ENCODE measurements at places on chromosomes 7 and 10.
A peak's percentile ranks its signal among the peaks of the same experiment; 100 is the strongest.

DNA sequence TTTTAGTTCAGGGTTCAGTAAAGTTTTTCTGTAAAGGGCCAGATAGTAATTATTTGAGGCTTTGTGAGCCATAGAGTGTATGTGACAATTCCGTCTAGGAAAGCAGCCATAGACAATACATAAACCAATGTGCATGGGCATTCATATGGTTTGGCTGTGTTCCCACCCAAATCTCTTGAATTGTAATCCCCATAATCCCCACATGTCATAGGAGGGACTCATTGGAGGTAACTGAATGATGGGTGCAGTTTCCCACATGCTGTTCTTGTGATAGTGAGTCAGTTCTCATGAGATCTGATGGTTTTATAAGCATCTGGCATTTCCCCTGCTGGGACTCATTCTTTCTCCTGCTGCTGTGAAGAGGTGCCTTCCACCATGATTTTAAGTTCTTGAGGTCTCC, 29.9 kb downstream of the SEC61G start:
- DNase-seq, result no peak

DNA sequence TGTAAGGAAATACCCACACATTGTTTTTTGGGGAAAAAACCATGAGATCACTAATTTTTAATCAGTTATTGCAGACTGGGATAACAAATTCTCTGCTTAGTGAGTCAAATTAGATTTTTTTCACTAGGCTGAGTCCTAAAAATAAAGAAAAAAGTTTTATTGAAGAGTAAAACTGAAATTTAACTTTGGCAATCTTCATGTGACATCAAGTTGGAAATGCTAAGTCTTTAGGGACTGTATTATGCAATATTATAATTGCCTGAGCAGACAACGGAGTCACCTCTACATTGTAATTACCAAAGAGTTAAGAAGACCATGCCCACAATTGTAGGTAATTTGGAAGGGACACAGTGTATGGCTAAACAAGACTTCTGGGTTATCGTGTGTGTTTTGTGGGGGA, 2.2 kb upstream of the CLEC5A start:
- no peak for DNase-seq

GRCh38 chr7:107803009-107803610, at the start of gene SLC26A3:
Gene SLC26A3, minus strand, starts transcription at chr7:107803223. Its CDS starts 8,714 bp downstream, at chr7:107794509.
- DNase-seq, result no peak

GRCh38 chr10:6343305-6344010, 140.7 kb downstream of the PFKFB3 start:
- DNase-seq, result no peak

DNA sequence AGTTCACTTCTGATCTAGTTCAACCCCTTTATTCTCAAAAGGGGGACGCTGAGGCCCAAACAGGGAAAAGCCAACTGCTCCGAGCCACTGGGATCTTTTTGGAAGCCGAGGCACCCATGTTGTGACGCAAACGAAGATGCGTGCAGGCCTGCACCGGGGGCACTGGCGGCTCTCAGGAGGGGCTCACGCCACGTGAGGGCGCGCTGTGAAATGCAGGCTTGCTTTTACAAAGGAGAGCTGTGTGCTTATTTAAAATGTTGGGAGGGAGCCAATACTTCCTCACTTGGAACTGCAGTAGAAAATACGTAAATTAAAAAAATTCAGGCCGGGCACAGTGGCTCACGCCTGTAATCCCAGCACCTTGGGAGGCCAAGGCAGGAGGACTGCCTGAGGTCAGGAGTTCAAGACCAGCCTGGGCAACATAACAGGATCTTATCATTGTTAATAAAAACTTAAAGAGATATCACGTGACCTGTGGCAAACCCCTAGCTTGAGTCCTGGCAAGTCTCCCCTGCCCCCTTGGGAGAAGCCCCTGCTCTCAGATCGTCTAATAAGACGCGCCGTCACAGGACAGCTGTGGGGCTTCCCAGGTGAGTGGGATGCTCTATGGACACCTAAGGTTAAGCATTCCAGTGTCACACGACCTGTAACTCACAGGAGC, 16.3 kb downstream of the BRI3 start:
- DNase-seq, result no peak

DNA sequence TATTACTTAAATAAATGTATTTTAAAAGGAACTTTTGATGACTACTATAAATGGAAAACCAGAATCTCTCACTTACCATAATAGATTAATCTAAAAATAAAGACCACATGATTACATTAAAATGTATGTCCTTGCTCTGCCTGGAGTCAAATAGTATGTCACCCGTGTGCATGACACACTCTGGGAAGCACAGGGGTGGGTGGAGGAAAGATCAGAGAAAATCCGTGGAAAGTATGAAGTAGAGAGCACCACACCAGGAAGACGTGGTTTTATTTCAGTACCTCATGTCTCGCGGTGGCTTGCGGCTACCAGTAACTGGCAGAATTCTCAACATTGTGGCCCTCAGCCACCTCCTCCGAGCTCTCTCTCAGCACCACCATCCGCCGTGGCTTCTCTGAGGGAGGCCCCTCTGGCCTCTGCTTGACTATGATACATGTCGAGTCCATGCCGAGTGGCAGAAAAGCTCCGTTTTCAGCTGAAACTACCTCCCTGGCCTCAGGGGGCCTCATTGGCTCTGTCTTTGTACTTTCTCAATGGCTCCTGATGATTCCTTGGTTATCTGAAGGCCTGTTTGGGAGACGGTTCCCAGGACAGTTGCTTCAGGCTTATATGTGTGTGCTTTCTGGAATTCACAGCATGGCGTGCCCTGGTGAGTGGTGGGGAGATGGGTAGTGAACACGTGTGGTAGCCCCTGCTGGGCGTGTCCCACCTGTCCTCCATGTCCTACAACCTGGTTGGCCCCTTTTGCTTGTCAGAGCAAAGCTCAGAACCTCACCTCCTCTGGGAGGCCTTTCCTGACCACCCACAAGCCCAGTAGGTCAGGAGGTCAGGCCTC, 49.8 kb downstream of the LHPP start:
- peak; percentile 29 for DNase-seq

GRCh38 chr10:58662314-58662713, 149.6 kb downstream of the BICC1 start:
- DNase-seq, result no peak

DNA sequence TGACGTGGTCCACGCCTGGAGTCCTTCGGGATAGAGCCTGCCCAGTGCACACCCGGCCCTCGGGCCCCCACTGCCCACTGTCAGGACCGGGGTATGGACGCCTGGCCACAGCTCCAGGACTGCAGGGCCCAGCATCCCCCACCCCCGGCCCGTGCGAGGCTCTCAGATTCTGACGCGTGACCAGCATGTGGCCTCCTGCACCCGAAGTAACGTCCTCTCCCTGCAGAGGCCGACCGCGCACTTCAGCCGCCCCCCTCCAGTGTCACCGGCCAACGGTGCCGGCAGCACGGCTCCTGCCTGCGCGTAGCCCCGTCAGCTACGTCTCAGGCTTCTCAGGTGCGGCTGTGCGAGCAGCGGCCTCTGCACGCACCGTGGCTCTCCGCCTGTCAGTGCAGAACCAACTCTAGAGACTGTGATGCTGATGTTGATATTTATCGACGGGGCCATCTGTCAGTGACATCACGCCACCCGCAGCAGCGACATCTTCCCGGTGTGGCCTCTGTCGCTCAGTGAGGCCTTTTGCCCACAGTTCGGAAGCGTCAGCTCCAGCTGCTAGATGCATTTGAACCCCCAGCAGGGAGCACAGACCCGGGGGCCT, 40.1 kb upstream of the ADGRA1 start:
- no peak for DNase-seq

GRCh38 chr7:27388561-27388960, 146.0 kb downstream of the EVX1 start:
- no peak for DNase-seq
